ENCODE measurements at places on chromosomes 2 and 18. TPM values are rescaled to one million over a fixed set of nuclear protein-coding genes. Genes with fewer than 3 reads are reported as not detected.

The IL1RL1 gene
- polyA plus RNA-seq: 1.3 TPM

The PTMA gene
- polyA plus RNA-seq: 598 TPM

The LAPTM4A gene
- 460 TPM for polyA plus RNA-seq

The TEKT4 gene
- polyA plus RNA-seq: not detected

The CELF4 gene
- not detected for polyA plus RNA-seq

The HOXD9 gene
- not detected for polyA plus RNA-seq

The ZCCHC2 gene
- 14.1 TPM for polyA plus RNA-seq

The ACTR3 gene
- polyA plus RNA-seq: 232 TPM

The IL18R1 gene
- polyA plus RNA-seq: 1.5 TPM

The CD8B2 gene
- polyA plus RNA-seq: not detected

The UGT1A8 gene
- polyA plus RNA-seq: 0.41 TPM

The RTP5 gene
- not detected for polyA plus RNA-seq

Measured in keratinocyte (primary cell).